ENCODE measurements at places on chromosomes 5 and 9.

- no peak for DNase-seq
These were observed 84.3 kb upstream of the SMC2 start for GRCh38 chr9:104009826-104010225.

DNA sequence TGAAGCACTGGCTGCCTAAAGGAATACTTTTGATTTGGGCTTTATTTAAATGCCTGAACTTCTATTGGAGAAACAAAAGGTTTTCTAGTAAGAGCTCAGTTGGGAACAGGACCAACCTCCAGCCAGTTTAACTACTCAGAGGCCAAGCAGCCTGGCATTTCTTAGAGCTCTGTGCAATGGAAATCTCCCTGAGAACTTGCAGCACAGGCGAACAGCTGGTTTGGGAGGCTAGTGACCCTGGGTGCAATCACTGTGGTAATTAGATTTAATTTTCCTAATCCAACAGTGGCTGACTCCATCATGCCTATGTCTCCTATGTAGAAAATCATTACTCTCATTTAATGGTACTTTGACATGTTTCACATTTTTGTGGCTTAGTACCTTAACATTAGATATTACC is 1.0 kb upstream of the CDH6 start:
- DNase-seq = no peak

GRCh38 chr5:68593211-68593671 is 377.7 kb downstream of the PIK3R1 start:
- no peak for DNase-seq

GRCh38 chr5:149289301-149289700 is 17.6 kb downstream of the AFAP1L1 start:
- no peak for DNase-seq

GRCh38 chr9:92971776-92972175 is 24.5 kb downstream of the FGD3 start:
- DNase-seq = no peak
